ENCODE measurements at places on chromosomes 12 and 14.
A peak's percentile ranks its signal among the peaks of the same experiment; 100 is the strongest.

DNA sequence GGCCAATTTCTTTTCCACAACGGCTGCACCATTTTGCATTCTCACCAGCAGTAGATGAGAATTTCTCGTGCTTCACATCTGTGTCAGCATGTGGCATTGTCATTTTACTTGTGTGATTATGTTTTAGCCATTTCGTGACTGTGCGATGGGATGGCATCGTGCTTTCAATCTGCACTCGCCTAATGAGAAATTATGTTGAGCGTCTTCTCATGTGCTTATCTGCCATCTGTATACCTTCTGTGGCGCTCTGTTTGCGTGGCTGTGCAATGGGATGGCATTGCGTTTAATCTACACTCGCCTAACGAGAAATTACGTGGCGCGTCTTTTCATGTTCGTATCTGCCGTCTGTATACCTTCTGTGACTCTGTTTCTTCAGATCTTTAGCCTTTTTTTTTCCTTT, 14.9 kb upstream of the GPR132 start:
- DNase-seq = no peak

DNA sequence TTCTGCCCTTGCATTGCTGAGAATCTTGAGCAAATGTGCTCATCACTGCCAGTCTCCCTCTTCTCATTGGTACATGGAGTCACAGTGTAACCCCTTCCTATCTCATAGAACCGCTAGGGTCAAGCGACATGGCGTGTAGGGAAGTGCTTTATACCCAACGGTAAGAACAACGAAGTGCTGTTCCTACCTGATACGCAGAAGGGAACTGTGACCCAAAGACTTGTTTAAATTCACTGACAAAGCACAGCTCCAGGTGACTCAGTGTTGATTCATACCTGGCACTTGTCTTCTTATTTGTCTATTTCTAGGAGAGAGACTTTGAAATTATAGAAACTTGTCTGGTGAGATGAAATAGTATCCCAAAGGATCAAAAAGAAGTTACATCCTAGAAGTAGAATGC, 53.7 kb downstream of the FBXL14 start:
- DNase-seq = no peak

- no peak for DNase-seq
These were observed 926.6 kb downstream of the VRK1 start for GRCh38 chr14:97723819-97724218.

GRCh38 chr12:7016958-7017571, 1.2 kb downstream of the LPCAT3 start:
- no peak for DNase-seq

GRCh38 chr14:95483309-95484165, 32.9 kb downstream of the SYNE3 start:
- DNase-seq = no peak

GRCh38 chr14:32693114-32693513, 245.6 kb upstream of the NPAS3 start:
- DNase-seq = no peak

GRCh38 chr14:23005451-23006187, 4.3 kb downstream of the C14orf93 start:
- DNase-seq = no peak

DNA sequence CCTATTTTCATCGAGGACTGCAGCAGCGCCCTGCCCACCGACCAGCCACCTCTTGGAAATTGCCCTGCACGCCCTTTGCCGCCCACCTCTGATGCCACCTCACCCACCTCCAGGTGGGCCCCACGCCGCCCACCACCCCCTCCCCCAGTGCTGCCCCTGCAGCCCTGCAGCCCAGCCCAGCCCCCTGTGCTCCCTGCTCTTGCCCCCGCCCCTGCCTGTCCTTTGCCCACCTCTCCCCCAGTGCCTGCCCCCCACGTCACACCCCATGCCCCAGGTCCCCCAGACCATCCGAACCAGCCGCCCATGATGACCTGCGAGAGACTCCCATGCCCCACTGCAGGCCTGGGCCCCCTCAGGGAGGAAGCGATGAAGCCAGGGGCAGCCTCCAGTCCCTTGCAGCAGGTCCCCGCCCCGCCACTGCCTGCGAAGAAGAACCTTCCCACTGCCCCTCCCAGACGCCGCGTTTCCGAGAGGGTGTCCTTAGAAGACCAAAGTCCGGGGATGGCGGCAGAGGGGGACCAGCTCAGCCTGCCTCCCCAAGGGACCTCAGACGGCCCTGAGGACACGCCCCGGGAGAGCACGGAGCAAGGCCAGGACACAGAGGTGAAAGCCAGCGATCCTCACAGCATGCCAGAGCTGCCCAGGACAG, 96.5 kb downstream of the LGMN start:
- DNase-seq = no peak

DNA sequence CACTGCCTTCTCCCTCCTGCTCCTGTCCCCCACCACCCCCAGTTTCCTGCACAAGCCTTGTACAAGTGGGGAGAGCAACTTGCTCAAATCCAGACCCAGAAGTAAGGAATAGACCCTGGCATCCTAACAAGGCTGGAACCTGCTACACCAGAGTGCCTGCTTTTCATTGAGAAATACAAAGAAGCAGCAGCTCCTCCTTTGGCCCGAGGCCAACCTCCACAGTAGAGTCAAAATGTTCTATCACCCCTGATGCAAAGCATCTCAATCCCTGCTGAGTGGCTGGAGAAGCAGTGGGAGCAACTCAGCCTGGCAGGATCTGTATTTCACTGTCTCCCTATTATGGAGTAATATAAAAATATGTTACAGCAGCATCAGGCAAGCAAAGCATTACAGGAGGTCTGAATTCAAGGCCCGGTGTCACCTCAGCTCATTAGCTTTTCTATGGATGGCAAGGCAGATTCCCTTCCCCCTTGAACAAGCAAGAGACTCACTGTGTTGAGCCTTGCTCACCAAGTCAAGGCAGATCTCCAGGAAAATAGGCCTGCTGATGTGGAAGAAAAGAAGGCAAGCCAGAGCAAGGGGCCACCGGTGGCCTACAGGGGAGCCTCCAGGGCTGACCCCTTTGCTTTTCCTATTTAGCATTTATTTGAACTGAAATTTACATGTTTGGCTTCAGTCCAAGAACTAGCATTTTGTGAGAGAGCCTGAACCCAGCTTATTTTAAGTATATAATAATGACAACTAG, 186.3 kb upstream of the EGLN3 start:
- DNase-seq = no peak

DNA sequence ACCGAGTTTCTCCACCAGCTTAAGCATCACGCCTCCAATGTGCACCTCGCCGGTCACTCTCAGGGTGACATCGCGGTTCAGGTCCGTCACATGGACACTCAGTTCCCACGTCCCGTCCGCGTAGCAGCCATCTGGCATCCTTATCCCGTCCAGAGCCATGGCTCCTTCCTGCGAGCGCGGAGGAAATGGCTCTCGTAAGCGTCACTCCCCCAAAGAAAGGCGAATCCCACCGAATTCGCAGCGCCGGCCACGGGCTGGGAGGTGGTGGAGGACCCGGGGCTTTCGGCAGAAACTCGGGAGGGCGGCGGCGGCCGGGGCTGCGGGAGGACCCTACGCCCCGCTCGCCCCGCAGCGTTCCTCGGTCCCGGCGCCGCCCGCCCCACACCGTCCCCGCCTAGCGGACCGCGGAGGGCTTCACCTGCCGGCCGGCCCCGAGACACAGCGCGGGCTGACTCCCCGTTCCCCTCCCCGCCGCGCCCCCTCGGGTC, 396 bp downstream of the FERMT2 start:
- DNase-seq = no peak

- no peak for DNase-seq
These were observed 94.1 kb downstream of the MSRB3 start for GRCh38 chr12:65372574-65372973.

GRCh38 chr14:34614638-34615037, 15.3 kb downstream of the SNX6 start:
- DNase-seq = no peak

DNA sequence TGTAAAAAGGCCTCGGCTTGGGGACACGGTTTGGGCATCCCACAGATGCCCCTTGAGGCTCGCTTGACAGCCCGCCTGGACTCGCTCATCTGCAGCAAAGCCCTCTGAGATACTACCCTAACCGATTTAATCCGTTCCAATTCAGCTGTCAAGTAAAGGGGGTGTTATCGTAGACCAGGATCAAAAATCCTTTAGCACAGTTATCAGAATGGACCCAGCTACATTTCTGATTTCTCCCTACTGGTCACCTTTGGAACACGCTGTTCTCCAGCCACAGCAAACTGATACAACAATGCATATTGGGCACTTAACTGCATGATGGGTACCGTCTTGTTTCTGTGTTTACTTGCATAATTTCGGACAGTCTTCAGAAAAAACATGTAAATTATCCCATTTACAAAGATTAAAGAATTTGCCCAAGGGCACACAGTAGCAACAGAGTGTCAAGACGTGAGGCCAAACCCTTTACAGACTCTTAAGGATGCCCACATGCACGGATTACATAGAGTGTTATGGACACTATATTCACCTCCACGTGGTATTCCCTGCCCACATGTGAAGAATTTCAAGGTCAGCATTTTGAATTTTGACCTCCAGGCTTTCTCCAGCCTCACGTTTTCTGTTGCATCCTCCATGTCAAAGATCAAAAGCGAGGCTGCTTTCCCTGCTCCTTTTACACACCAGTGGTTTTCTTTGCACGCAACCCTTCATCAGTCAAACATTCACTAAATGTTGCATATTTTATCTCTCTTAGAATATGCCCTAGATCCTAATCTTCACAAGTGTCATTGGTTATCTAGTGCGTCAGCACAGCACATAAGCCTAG, 3.2 kb upstream of the DUSP6 start:
- no peak for DNase-seq

DNA sequence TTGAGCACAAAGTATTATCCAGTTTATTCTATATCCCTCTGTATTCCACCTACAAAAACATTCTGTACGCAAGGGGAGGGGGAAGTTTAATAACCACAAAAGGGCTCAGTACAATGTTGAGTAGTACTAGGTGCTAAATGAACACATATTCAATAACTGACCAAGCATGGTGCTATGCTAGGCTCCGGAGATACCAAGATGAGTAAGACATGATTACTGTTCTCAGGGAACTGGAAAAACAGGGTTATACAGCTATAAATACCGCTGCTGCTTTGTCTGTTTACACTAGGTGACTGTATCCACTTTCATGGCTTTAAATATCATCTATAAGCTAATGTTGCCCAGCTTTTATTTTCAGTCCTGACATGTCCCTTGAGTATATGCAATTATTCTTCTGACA, 135.8 kb downstream of the INSM2 start:
- DNase-seq = no peak

- no peak for DNase-seq
These were observed 95.4 kb downstream of the ALG10B start for GRCh38 chr12:38411946-38412345.

- no peak for DNase-seq
These were observed 201.0 kb downstream of the SLC25A21 start for GRCh38 chr14:36971263-36971855.

GRCh38 chr14:23539248-23540140, 12.1 kb downstream of the ZFHX2 start:
- DNase-seq = peak; percentile 69

GRCh38 chr12:44972746-44973421, 78.0 kb downstream of the DBX2 start:
- peak; percentile 1 for DNase-seq

DNA sequence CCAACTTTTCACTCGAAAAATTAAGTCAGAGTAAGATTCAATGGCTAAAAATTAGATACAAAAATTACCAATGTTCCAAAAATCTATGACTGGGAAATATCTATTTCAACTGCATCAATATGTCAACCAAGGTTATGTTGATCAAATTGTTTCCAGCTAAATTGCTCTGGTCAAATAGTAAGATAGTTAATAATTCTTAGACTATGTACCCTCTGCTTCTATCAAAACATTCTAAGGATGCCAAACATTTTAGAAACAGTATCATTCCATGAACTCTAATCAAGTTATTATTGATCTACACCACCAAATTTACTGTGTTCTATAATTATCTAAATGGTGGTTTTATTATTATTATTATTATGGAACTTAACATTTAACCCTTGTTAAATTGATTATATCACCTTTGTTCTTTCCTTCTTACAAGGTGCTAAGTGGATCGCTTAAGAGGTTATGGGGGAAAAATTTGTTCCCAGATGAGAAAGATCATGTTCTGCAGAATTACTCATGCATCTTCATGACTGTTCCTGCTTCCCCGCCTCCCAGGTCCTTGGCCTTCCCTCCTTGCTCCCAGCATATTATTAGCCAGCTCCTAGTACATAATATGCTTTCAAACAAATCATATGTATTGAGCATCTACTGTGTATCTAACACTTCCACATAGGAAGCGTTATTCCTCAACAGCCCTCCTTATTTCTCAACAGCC, 240.5 kb upstream of the KRR1 start:
- DNase-seq = no peak

- peak; percentile 35 for DNase-seq
These were observed 1.0 kb downstream of the NACA start for GRCh38 chr12:56723889-56724700.

DNA sequence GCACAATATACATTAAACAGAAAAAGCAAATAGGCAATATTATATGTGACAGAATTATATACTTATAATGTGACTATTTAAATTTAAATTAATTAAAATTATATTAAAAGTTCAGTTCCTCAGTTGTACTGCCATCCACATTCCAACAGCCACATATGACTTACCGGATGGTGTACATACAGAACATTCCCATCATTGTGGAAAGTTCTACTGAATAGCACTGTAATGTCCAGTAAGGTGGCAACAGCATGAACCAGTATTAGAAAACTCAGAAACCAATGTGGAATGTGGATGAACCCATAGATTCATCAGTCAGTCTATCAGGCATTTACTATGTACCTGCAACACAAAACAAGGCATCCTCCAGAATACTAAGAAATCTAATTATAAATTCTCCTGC, 12.4 kb downstream of the ATG14 start:
- no peak for DNase-seq

DNA sequence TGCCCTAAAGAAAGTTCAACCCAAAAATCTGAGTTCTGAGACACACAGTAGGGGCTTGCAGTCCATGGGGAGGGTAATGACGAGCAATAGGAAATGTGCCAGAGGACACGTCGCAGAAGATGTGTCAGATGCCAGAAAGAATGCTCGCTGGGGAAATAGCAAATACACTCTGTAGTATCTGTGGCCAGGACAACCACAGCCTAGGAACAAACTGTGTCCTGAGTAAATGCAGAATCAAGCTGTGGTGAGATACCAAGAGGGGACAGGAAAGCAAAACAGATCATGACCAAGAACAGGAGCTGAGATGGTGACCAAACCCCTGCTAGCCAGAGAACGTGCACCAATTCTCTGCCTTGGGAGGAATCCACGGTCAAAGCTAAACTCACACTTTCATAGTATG, 9.1 kb downstream of the CRACR2A start:
- DNase-seq = peak; percentile 91

DNA sequence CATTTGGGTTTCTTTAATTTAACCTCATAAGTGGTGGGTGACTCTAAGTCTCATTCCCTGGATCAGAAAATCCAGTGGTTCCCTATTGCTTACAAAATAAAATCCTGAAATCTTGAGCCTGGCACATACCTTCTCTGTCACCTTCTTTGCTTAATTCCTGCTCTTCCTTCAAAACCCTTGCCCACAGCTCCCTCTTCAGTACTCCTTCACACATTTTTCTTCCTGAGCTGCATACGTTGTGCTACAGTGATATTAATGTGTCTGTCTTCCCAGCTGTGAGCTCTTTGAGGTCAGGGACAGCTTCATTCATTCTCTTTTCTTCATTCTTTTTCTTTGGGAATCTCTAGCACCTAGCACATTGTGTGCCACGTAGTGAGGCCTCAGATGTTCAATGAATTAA, 9.5 kb downstream of the TSPAN11 start:
- DNase-seq = no peak

GRCh38 chr14:75662966-75663365, 1.9 kb downstream of the TTLL5 start:
- DNase-seq = no peak
